ENCODE measurements at places on chromosomes 7 and 10. TPM values are rescaled to one million over a fixed set of nuclear protein-coding genes. Genes with fewer than 3 reads are reported as not detected.

CFAP69 gene
- 8.2 TPM for total RNA-seq

- H3K27ac ChIP-seq, result no peak overlapping the region
- H3K4me1 ChIP-seq, result no peaks in the 10 kb centered on the region
- no peaks in the 10 kb centered on the region for H3K36me3 ChIP-seq
- peak overlapping the region; percentile 25 for H3K4me3 ChIP-seq
- no peaks in the 10 kb centered on the region for H3K27me3 ChIP-seq
- peak; percentile 94 for DNase-seq
Observed at GRCh38 chr10:133520193-133520738, 6.9 kb upstream of the CYP2E1 start.

DNA sequence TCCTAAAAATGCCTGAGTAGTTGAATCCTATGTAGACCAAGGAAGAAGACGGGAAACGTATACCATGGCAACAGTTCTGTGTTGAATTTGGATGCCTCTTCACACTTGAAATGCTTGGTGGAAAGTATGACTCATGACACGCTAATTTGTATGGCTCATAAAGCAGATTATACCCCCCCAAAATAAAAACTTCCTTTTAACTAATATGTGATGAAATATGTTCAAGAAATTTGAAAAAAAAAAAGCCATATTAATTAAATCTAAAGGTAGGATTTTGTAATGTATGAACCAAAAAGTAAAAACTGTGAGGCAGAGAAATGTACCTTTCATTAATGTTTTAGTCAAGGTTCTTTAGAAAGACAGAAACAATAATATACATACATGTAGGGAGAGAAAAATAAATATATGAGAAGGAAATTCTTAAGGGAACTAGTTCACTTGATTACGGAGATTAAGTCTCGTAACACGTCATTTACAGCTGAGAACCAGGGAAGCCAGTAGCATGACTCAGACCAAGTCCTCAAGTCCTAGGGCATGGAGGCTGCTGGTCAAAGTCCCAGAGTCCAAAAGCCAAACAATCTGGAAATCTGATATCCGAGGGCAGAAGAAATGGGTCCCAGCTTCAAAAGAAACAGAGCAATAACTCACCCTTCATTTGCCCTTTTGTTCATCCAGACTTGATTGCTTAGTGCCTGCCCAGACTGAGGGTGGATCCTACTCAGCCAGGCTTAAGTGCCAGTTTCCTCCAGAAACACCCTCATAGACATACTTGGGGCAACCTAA, 485.1 kb downstream of the SEMA3D start:
- H3K27me3 ChIP-seq, result no peaks in the 10 kb centered on the region
- no peak overlapping the region for H3K4me3 ChIP-seq

DDX56 gene
- total RNA-seq, result 39.8 TPM

ERCC6 gene
- 7.3 TPM for total RNA-seq

GRCh38 chr7:17725821-17726220, 214.5 kb downstream of the SNX13 start:
- DNase-seq, result no peak
- H3K4me1 ChIP-seq, result no peaks in the 10 kb centered on the region
- H3K36me3 ChIP-seq, result no peaks in the 10 kb centered on the region
- no peak overlapping the region for H3K4me3 ChIP-seq
- H3K27ac ChIP-seq, result no peak overlapping the region

GRCh38 chr7:140903741-140904480, 20.8 kb downstream of the BRAF start:
- H3K4me3 ChIP-seq, result no peak overlapping the region
- no peak overlapping the region for H3K27ac ChIP-seq
- no peak for DNase-seq
- H3K4me1 ChIP-seq, result no peaks in the 10 kb centered on the region
- peaks cover 2% of the 10 kb centered on the region for H3K36me3 ChIP-seq

SEMA3C gene
- 0.51 TPM for total RNA-seq

SEMA3E gene
- total RNA-seq, result 0.31 TPM

GRCh38 chr10:45444976-45445898, 71.2 kb downstream of the ALOX5 start:
- H3K4me3 ChIP-seq, result no peak overlapping the region
- H3K27ac ChIP-seq, result no peak overlapping the region
- peak; percentile 61 for DNase-seq
- no peaks in the 10 kb centered on the region for H3K27me3 ChIP-seq
- peaks cover 4% of the 10 kb centered on the region for H3K4me1 ChIP-seq
- H3K36me3 ChIP-seq, result no peaks in the 10 kb centered on the region

PAPSS2 gene
- 158 TPM for total RNA-seq

- no peaks in the 10 kb centered on the region for H3K27me3 ChIP-seq
- H3K4me1 ChIP-seq, result no peaks in the 10 kb centered on the region
- DNase-seq, result no peak
- H3K27ac ChIP-seq, result no peak overlapping the region
Observed at GRCh38 chr10:3772361-3773171, 12.4 kb downstream of the KLF6 start.

GRCh38 chr7:94364816-94365215, 29.9 kb upstream of the COL1A2 start:
- H3K4me1 ChIP-seq, result no peaks in the 10 kb centered on the region
- no peak overlapping the region for H3K27ac ChIP-seq
- H3K27me3 ChIP-seq, result no peaks in the 10 kb centered on the region
- no peaks in the 10 kb centered on the region for H3K36me3 ChIP-seq

PALD1 gene
- total RNA-seq, result 0.83 TPM

- H3K27ac ChIP-seq, result no peak overlapping the region
- no peak overlapping the region for H3K4me3 ChIP-seq
- H3K36me3 ChIP-seq, result no peaks in the 10 kb centered on the region
- H3K4me1 ChIP-seq, result no peaks in the 10 kb centered on the region
Observed at GRCh38 chr10:11638055-11638698, 26.7 kb upstream of the USP6NL start.

GRCh38 chr10:34649385-34649784, 165.7 kb downstream of the PARD3 start:
- no peaks in the 10 kb centered on the region for H3K27me3 ChIP-seq
- peaks cover 21% of the 10 kb centered on the region for H3K4me1 ChIP-seq

PLAU gene
- 0.24 TPM for total RNA-seq

- DNase-seq, result no peak
- no peaks in the 10 kb centered on the region for H3K36me3 ChIP-seq
- H3K4me3 ChIP-seq, result no peak overlapping the region
- H3K27me3 ChIP-seq, result no peaks in the 10 kb centered on the region
- no peaks in the 10 kb centered on the region for H3K4me1 ChIP-seq
Observed at GRCh38 chr10:84406561-84406960, 78.2 kb downstream of the CCSER2 start.

DNA sequence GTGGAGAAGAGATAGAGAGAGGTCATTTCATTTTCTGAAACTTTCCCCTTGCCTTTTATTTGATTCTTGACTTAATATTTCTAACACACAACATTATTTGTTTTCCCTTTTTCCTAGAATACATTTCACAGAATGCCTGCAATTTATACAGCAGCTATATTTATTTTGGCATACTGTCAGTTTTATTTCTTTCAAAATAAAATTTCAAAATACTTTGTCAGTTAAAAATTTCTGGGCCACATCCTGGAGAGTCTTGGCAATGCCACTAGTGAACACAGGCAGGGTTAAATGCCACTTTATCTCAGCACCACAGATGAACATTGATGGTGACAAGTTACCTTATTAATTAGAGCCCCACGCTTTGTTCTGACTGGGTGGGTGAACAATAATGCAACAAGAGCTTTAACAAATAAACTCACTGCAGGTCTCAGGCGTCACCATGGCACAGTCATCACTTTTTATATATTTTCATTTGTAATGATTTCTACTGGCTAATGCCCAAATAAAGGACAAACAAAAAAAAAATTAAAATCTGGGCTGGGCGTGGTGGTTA, 494.0 kb downstream of the KIF20B start:
- no peak overlapping the region for H3K27ac ChIP-seq
- H3K36me3 ChIP-seq, result no peaks in the 10 kb centered on the region
- H3K27me3 ChIP-seq, result no peaks in the 10 kb centered on the region
- H3K4me1 ChIP-seq, result no peaks in the 10 kb centered on the region
- H3K4me3 ChIP-seq, result no peak overlapping the region

DNA sequence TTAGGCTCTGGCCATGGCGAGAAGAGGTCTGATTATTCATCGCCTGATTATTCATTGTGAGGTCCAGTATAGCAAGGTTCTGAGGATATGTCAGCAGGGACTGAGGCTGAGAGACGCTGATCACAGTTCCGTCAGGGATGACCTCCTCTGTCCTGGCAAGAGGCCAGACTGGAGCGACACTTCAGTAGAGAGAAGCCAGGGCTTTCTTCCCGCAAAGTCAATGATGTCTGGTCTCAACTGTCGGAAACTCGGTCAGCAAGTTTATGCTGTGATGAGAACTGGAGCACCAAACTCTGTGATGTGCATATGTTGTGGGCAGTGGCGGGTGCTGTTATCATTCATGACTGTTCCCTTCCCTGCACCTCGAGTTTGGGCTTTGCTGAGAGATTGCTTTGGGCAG, 29.0 kb upstream of the GNA12 start:
- no peaks in the 10 kb centered on the region for H3K4me1 ChIP-seq
- H3K36me3 ChIP-seq, result no peaks in the 10 kb centered on the region
- DNase-seq, result peak; percentile 58
- no peak overlapping the region for H3K27ac ChIP-seq
- no peaks in the 10 kb centered on the region for H3K27me3 ChIP-seq

GRCh38 chr10:29949411-29950011, 109.9 kb downstream of the JCAD start:
- H3K4me3 ChIP-seq, result no peak overlapping the region
- DNase-seq, result no peak
- H3K36me3 ChIP-seq, result no peaks in the 10 kb centered on the region
- H3K27me3 ChIP-seq, result no peaks in the 10 kb centered on the region
- H3K27ac ChIP-seq, result peak overlapping the region; percentile 30

- no peak overlapping the region for H3K4me3 ChIP-seq
- H3K27me3 ChIP-seq, result no peaks in the 10 kb centered on the region
- no peaks in the 10 kb centered on the region for H3K4me1 ChIP-seq
- no peak for DNase-seq
- no peaks in the 10 kb centered on the region for H3K36me3 ChIP-seq
Observed at GRCh38 chr7:81459485-81459884, 310.4 kb downstream of the HGF start.

DNA sequence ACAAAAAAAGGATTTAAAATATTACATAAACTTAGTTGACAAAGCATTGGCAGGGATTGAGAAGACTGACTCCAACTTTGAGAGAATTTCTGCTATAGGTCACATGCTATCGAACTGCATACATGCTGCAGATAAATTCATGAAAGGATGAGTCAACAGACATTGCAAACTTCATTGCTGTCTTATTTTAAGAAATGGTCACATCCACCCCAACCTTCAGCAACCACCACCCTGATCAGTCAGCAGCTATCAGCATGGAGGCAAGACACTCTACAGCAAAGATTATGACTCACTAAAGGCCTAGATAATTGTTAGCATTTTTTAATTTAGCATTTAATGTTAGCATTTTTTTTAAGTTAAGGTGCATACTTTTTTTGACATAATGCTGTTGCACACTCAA, 73.6 kb downstream of the AGK start:
- no peak overlapping the region for H3K27ac ChIP-seq
- H3K36me3 ChIP-seq, result no peaks in the 10 kb centered on the region

GRCh38 chr10:48431871-48432270, 125.4 kb downstream of the MAPK8 start:
- H3K36me3 ChIP-seq, result no peaks in the 10 kb centered on the region
- no peak overlapping the region for H3K27ac ChIP-seq
- H3K4me1 ChIP-seq, result no peaks in the 10 kb centered on the region
- no peak for DNase-seq

DNA sequence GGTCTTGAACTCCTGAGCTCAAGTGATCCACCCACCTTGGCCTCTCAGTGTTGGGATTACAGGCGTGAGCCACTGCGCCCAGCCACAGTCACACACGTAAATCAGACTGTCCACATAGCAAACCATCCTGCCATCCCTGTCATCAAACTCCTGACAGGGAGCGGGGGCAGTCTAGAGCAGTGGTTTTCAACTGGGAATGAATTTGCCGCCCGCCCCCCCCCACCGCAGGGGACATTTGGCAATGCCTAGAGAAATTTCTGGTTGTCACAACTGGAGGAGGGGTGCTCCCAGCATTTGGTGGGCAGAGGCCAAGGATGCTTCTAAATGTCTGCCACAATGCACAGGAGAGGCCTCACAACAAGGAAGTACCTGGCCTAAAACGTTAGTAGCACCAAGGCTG, 24.1 kb downstream of the CAMK2G start:
- no peaks in the 10 kb centered on the region for H3K4me1 ChIP-seq
- no peak overlapping the region for H3K27ac ChIP-seq
- peaks cover 5% of the 10 kb centered on the region for H3K36me3 ChIP-seq

GRCh38 chr7:31456646-31457368, 57.1 kb upstream of the ITPRID1 start:
- H3K4me1 ChIP-seq, result no peaks in the 10 kb centered on the region
- H3K4me3 ChIP-seq, result no peak overlapping the region
- no peaks in the 10 kb centered on the region for H3K36me3 ChIP-seq
- no peaks in the 10 kb centered on the region for H3K27me3 ChIP-seq

COL17A1 gene
- 0.12 TPM for total RNA-seq

NUTM2A gene
- total RNA-seq, result 0.21 TPM

GRCh38 chr10:133269367-133269766, 7.3 kb downstream of the ADAM8 start:
- H3K36me3 ChIP-seq, result peaks cover 3% of the 10 kb centered on the region
- DNase-seq, result no peak
- no peaks in the 10 kb centered on the region for H3K27me3 ChIP-seq
- H3K4me1 ChIP-seq, result no peaks in the 10 kb centered on the region
- no peak overlapping the region for H3K4me3 ChIP-seq
- no peak overlapping the region for H3K27ac ChIP-seq

- no peak for DNase-seq
- no peaks in the 10 kb centered on the region for H3K36me3 ChIP-seq
- H3K27me3 ChIP-seq, result no peaks in the 10 kb centered on the region
- H3K4me1 ChIP-seq, result no peaks in the 10 kb centered on the region
- H3K4me3 ChIP-seq, result no peak overlapping the region
- no peak overlapping the region for H3K27ac ChIP-seq
Observed at GRCh38 chr7:22633286-22633953, 93.6 kb upstream of the IL6 start.

DNA sequence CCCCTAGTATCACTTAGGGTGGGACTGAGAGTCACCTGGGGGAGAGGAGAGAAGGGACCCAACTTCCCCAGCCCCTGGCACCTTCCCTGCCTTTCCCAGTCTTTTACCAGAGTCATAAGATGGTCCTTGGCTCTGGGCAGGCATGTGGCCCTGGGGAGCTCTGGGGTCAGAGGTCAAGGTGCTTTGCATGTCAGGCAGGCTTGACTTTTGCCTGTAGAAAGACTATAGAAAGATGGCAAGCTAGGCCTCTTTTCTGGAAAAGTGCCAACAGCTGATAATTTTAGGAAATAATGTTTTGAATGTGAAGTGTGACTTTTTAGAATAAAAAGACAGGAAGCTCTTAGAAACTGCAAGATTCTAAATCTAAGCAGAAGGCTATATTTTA, 67.5 kb downstream of the MKI67 start:
- no peaks in the 10 kb centered on the region for H3K27me3 ChIP-seq
- no peaks in the 10 kb centered on the region for H3K36me3 ChIP-seq
- no peak for DNase-seq
- no peak overlapping the region for H3K27ac ChIP-seq

- no peaks in the 10 kb centered on the region for H3K27me3 ChIP-seq
- H3K27ac ChIP-seq, result no peak overlapping the region
- H3K4me1 ChIP-seq, result peaks cover 7% of the 10 kb centered on the region
Observed at GRCh38 chr10:91519899-91520514, 109.9 kb downstream of the HECTD2 start.

- H3K4me3 ChIP-seq, result peak overlapping the region; percentile 71
- H3K27ac ChIP-seq, result no peak overlapping the region
- no peaks in the 10 kb centered on the region for H3K27me3 ChIP-seq
- H3K4me1 ChIP-seq, result peaks cover 12% of the 10 kb centered on the region
- H3K36me3 ChIP-seq, result no peaks in the 10 kb centered on the region
Observed at GRCh38 chr7:100612730-100613390, 520 bp downstream of the MOSPD3 start.

MACC1 gene
- total RNA-seq, result 0.87 TPM
